ENCODE measurements at places on chromosomes 7 and 10.

GRCh38 chr10:117215079-117215478, 17.8 kb downstream of the KCNK18 start:
- DNase-seq, result no peak

- DNase-seq, result no peak
Measured at GRCh38 chr10:102069071-102069470, 3.9 kb downstream of the HPS6 start.

DNA sequence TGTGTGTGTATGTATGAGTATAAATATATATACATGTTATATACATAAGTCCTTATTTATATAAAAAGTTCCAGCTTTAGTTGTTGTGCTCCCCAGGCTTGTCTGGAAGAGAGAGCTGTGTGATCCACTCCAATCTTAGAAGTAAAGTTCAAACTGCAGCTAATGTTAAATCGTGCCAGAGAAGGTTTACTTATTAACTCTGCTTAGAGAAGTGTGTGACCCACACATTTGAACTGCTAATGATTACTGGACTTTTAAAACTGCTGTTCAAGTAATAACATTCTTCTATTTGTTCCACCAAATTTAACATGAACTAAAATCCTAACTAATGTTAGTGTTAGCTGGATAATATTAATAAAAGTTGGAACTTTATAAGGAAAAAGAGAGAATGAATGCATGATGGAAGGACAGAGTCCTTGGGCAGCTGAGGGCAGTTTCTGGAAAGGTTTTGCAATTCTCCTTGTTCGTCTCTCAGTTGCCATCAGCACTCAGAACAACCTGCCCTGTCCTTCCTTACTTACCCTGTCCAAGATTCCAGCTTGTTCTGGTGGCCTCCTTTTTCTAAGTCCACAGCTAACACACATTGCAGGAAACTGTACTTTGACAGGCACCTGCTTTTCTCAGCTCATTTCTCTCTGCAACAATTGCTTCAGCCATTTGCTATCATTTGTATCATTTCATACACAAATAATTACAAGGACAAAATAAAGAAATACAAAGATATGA, 162.6 kb downstream of the FAM107B start:
- no peak for DNase-seq

GRCh38 chr10:25017154-25017590, 760 bp downstream of the THNSL1 start:
- no peak for DNase-seq

DNA sequence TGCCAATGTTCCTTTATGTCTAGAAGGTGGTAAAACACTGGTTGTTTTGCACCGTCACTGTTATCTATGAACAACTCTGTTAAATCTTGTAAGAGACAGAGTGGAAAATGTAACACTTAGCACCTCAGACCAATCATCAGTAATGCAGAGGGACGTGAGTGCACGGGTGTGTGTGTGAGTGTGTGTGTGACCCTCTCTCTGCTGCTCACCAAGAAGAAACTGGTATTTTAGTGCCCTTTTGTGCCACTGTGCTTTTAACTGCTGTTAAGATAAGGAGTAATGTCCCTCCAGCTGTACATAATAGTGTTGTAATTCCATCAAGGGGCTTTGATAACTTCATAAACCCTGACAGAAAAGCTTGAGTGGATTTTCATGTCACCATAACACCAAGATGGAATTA, 130.1 kb downstream of the CREB5 start:
- DNase-seq, result no peak

GRCh38 chr7:137886281-137886680, 39.5 kb upstream of the DGKI start:
- no peak for DNase-seq

DNA sequence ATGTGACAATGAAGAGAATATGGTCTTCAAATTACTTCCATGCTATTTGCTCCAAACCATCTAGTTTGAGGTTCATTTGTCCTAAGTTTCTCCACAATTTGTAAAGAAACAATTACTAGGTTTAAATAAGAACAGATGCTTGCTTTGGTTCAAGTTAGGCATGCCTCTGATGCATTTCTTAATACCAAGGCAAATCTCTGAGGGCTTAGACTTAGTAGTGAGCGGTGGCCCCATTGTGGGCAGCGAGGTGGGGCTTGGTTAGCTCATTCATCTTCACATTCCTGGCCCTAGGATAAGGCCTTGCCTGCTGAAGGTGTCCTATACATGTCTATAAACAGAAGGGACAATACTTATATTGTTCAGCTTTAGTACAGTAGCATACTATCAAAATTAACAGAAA, 52.4 kb upstream of the RHEB start:
- DNase-seq, result no peak

DNA sequence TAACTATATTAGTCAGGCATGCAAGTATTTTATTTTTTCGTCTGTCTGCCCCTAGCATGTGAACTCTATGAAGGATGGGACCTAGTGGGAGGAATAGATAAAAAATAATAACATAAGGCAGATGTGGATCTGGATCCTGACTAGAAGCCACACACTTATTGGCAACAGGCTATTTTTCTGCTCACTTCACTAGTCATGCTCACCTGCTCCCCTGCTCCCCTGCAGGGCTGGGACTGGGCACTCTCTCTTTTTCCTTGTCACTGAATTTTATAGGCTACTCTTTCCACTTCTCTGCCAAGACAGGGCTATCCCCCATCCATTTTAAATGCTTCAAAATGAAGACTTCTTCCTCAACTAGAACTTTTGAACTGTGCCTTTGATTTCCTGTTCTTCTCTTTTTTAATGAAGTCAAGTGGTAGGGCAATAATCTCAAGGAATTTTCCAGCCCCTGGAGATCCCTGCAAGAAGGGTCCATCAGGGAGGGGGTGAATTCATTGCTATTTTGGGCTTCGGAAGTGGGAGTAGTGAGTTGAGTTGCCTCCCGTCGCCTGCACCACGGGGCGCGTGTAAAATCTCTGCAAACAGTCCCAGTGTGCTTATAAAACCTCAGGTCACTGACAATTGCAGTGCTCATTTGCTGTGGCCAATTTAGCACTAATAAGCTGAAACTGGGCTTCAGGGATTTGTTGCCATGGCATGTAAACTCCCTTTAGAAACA, 156.7 kb upstream of the NPVF start:
- no peak for DNase-seq

- DNase-seq, result no peak
Measured at GRCh38 chr10:113856563-113856962, 2.1 kb downstream of the NHLRC2 start.

- DNase-seq, result no peak
Measured at GRCh38 chr10:43047288-43047970, 29.4 kb upstream of the RET start.

GRCh38 chr7:91752102-91752501, 128.4 kb downstream of the MTERF1 start:
- DNase-seq, result no peak

DNA sequence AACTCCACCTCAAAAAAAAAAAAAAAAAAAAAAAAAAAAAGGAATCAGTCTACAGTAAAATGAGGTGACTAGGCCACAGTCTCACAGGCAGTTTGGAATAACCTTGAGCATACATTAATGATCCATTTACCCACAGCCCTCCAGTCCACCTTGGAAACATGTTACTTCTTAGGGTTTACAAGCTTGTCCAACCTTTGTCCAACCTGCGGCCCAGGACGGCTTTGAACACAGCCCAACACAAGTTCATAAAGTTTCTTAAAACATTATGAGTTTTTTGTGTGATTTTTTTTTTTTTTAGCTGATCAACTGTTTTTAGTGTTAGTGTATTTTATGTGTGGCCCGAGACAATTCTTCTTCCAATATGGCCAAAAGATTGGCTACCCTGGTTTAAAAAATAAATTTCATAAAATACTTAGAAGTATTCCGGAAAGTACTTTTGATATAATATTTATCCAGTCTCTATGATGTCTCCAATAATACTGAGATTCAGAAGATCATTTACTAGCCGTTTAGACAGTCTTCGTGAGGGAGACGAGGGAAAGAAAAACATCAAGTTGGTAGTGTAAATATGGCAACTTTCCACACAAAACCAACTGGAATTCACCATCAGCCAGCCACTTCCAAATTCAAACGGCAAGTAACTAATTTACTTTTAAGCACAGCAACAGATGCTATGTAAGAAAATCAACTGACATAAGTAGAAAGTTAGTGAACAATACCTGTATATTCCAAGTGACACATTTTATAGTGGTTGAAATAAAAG, 9.9 kb downstream of the BAZ1B start:
- no peak for DNase-seq

- DNase-seq, result no peak
Measured at GRCh38 chr10:71814922-71815411, 36.1 kb downstream of the PSAP start.

- DNase-seq, result no peak
Measured at GRCh38 chr7:129222064-129222463, 2.8 kb upstream of the AHCYL2 start.

DNA sequence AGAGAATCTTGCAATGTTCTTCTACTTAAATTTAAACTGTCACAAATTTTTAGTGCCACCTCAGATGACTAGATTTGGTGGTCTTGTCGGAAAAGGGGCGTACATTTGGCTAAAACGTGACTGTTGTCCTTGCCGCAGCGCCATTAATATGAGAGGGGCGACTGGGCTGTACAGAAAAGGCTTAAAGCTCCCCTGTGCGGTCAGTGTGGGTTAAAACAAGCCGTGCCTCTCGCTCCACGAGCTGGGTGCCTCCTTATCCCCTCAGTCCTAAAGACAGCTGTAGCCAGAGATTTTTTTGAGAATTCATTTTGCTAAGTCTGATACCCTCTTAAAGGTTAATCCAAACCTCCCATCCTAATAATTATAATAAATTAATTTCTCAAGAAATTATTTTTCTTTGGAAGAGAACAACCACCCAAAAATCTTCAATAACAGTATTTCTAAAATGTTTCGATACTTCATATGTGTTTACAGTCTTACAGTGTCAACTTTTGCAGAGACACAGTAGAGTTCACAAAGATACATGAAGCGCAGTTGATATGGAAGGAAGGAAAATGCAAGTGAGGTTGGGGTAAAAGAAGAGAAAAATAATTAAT, 68.6 kb downstream of the C7orf25 start:
- no peak for DNase-seq

- no peak for DNase-seq
Measured at GRCh38 chr10:24952143-24952706, at the start of gene PRTFDC1. PRTFDC1 (minus strand) TSS chr10:24952606; CDS start chr10:24952575, 31 bp downstream.

- no peak for DNase-seq
Measured at GRCh38 chr7:40489844-40490602, 355.2 kb downstream of the SUGCT start.

GRCh38 chr7:69898189-69898588, 299.9 kb downstream of the AUTS2 start:
- no peak for DNase-seq

- no peak for DNase-seq
Measured at GRCh38 chr7:120334475-120334874, 61.5 kb downstream of the KCND2 start.

DNA sequence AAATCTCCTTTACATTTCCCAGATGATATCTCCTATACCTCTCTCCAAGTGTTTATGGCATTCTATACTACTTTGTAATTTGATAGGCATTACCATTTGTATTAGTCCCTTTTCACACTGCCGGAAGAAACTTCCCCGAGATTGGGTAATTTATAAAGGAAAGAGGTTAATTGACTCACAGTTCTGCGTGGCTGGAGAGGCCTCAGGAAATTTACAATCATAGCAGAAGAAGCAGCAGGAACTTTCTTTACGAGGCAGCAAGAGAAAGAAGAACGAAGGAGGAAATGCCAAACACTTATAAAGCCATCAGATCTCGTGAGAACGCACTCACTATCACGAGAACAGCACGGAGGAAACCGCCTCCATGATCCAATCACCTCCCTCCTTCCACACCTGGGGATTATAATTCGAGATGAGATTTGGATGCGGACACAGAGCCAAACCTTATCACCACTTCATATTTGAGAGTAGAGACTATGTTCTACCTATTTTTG, 1194.6 kb downstream of the SORCS1 start:
- no peak for DNase-seq

DNA sequence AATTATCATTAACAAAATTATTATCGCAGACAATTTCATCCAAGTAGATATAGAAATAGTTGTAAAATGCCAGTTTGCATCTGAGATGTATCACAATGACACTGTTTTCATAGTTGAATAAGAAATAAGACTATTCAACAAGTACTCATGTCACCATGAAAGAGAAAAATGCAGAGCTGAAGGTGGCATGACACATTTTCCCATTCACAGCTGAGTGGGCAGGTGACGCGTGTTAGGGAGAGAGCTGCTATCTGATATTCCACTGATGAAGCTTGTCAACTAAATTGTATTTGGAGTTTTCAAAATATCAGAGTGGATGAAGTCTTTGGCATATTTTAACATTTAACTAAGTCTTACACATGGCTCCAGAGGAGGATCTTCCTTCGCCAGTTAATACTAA, 70.3 kb upstream of the HDAC9 start:
- no peak for DNase-seq

- no peak for DNase-seq
Measured at GRCh38 chr7:128108129-128108528, 76.9 kb upstream of the LRRC4 start.

DNA sequence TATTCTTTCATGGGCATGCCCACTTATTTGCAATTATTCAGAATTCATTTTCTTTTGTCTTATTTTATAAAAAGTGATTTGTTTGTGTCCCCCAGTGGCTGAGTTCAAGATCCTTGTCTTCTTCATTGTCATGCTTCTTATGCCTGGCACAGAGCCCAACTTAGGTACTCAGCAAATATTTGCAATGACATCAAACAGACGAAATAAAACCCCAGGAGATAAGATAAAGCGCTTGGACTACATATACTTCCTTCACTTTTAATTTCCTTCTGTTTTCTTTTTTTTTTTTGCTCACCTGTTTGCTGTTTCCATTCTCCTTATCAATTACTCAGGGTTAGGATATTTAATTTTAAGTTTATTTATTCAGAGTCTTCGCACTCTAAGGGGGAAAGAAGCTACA, 225.0 kb downstream of the SDHAF3 start:
- no peak for DNase-seq

DNA sequence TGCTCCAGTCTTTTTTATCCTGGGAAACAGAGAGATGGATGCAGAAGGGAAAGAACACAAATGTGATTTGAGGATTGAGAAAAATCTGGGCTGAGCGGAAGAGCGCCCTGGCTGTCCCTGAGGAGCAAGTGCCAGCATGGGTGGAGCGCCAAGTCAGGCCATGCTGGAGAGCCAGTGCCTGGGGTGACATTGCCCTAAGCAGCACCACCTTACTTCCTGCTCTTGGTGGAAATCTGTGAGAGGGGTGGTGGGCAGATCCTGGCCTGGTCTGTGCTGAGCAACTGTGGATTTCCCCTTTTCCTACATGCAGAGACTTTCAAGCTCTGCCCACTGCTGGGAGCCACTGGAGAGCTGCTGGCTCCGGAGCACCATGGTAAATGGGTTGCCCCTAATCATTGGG, 36.9 kb downstream of the DDIT4 start:
- no peak for DNase-seq

- DNase-seq, result no peak
Measured at GRCh38 chr10:50291261-50291850, 40.0 kb upstream of the ASAH2 start.

- DNase-seq, result no peak
Measured at GRCh38 chr7:93943816-93944540, 22.4 kb downstream of the GNG11 start.
